NCI-H1092 (cell line): ENCODE measurements at places on chromosomes 13 and 19.

- DNase-seq: no peak
Observed at GRCh38 chr19:1893791-1894190, 8.5 kb upstream of the ABHD17A start.

DNA sequence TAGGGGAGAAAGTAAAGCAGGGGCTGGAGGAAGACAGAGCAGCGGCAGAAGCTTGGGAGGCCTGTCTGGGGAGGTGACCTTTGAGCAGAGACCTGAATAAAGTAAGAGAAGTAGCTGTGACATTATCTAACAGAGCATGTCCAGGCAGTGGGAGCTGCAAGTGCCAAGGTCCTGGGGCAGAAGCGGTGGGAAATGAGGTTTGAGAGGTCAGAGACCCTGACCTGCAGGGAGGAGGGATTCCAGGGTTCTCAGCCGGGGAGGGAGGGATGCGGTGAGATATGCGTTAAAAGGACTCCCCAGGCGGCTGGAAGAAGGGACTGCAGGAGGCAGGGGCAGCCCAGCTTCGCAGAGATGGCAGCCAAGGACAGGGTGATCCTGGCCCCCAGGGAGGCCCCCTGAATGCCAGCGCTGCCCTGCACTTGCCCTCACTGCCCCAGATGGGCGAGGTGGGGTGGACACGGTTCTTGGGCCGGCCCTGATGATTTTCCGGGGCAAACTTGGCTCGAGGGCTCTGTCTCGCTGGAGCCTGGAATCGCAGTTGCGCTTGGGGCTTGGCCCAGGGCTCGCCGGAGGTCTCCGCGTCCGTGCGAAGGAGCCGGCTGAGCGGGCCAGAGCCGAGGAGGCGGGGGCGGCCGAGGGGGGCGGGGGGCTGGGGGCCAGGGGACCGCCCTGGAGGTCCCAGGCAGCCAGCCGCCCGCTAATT lies 3.2 kb downstream of the CRLF1 start:
- DNase-seq: no peak

DNA sequence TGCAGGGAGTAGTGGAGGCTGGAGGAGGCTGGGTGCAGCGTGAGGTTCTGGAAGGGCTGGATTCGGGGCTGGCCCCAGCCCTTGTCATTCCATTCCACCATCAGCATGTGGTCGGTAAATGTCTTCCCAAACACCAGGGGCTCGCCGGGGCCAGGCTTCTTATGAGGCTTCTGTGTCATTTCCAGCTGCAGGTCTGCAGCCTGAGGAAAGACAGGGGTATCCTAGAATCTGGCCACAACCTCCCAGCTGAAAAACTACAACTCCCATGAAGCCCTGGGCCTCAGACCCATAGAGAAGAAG lies 4.4 kb downstream of the BCAT2 start:
- DNase-seq: no peak

DNA sequence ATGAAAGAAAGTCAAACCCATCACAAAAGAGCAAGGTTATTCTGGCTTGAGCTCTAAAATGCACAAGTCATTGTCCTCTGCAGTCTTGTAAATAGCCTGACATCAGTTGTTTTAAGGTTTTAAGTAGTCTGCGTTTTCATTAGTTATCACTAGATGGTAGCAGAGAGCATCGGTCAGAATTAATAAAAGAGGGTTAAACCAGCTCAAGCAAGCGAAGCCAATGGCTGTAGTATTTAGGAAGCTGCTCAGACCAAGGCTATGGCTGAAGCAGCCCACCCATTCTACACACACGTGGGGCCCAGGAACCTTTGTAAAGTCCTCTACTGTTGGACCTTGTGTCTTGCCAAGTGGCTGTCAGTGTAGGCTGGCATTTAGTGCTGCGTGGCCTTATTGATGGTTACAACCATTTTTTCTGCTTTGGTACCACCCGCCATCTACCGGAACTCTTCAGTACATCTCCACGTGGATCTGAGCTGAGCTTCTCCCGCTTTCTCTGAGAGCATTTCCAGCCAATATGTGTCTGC lies 13.3 kb upstream of the ZNF57 start:
- DNase-seq: peak; percentile 59

DNA sequence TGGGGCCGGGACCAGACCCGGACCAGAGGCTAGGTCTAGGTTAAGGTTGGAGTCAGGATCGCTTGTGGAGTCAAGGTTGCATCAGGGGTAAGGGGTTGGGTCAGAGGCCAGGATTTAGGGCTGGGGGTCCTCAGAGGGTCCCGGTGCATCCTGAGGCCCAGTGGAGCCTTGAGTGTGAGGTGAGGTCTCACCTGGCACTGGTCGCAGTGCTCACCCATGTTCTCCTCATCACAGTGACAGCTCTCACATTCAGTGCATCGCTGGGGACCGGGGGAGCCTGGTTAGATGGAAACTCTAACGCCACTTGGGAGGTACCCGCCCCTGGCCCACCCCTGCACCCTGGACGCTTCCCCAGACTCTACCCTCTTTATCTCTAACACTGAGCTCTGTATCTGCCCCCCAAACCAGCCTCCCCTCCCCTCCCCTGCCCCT lies 3.1 kb downstream of the HRC start:
- no peak for DNase-seq

DNA sequence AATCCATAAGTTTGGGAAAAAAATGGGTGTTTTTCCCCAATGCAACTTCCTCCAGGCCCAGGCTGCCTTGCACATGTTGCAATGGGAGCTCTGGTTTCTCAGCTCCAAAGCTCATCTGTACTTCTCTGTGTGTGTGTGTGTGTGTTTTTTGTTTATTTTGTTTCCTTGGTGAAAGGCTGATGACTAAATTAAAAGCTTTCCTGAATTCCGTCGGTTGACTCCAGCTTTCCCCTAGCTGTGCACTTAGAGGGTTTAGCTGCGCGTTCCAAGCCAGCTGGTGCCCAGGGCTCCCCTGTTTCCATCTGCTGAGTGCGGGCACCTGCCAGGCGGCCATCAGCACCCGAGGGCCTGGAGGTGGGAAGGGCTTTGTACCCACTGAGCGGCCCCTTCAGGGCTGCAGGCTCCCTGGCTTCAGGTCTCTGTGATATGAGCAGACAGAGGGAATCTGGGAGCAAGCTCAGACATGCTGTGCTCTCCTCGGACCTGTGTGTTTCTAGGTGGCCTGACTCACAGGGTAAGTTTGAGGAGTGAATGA lies 129.1 kb upstream of the SOX1 start:
- no peak for DNase-seq

DNA sequence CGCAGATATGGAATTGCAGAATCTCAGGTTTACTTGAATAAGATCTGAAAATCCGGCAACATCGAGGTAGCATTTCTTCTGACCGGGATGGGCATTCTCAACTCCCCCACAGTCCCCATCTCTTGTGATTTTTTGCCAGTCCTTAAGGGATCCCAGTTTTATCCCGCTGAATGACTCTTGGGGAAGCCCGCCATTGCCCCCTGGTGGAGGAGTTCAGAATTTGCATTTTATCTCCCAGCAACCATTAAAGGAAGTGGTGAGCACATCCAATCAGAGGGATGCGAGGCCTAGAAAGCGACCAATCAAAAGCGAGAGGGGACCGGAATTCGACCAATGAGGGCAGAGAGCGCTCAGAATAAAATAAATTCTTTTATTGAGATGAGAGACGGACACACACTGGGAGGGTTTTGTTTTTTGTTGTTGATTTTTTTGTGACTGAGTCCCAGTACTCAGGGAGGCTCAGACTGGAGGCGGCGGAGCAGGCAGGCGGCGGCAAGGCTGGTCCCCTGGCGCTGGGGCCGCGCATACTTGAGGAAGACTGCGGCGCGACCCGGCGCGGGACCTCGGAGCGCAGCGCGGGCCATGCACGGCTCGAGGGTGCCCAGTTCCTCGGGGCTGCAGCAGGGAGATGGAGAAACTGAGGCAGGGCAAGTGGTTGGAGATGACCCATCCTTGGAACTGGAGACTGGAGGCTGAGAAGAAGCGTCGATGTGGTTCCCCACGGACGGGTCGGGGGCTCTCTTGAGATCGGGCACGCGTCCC lies 3.9 kb upstream of the TTC9B start:
- DNase-seq: peak; percentile 57

DNA sequence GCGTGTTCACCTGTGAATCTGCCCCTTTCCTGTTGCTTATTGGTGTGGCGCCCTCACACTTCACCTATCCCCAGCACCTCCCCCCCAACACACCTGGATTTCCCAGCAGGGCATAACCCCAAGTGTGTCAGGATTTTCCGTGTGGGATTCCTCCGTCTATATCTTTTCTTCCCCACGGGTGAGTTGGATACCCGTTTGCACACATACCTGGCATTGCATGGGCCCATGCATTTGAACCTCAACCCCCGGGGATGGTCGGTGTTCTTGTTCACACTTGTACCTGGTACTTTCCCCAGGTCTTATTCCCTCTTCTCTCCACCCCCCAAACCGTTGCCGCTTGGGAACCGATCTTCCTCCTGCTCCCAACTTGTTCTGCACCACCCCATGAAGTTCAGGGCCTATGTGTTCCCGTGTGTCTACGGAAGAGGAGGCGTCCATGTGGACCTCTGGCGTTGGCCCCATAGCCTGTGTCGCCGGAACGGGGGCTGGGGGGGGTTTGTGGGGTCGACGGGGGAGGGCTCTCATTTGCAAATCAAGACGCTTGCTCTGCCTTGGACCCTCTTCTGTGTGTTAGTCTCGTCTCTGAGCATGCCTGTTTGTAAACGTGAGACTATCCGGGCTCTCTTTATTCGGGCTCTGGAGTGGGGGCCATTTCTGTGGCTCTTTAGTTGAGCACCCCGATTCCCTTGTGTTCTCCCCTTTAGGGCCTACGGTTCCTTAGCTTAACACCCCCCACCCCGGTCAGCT lies 1.7 kb downstream of the PRR12 start:
- no peak for DNase-seq

GRCh38 chr13:40193286-40194223 lies 472.9 kb downstream of the FOXO1 start:
- no peak for DNase-seq

GRCh38 chr13:93290503-93290902 lies 63.9 kb downstream of the GPC6 start:
- DNase-seq: no peak

DNA sequence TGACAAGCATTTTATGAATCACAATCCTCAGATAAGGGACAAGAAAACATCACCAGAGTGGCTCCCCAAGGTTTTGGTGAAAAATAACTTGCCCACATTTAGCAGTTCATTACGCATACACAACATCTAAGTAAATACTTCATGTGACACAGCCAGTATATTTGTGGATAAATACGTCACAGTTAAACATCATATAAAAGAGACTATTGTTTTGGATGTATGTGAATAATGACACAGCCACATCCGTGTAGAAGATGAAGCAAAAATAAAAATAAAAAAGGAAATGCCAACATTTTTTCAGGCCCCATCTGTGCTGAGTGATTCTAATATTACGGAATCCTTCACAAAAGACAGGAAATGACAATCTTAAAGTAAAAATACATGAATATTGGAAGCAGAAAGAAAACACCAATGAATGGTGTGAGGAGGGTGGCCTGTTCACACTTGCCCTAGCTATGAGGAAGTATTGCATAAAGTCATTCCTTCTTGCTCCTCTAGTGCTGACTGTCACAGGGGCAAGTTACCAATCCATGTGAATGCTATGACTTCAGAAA lies 457.1 kb downstream of the KLF12 start:
- no peak for DNase-seq

DNA sequence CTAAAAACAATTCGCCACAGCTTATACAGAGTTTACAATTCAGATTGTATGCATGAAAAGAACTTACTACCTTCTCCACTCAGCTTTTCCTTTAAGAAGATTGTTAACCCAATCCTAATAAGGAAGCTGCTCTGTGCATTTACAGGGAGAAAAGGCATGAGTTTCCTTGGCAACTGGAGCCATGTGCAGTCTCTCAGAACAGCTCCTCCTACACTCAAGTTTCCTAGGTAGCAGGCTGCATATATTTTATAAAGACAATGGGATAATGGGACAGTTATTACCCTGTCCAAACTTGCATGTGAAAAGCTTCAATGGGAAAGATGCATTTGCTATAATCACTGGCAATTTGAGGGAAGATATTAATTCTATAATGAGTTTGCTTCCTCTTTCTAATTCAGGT lies 125.5 kb upstream of the TRPC4 start:
- peak; percentile 18 for DNase-seq

- no peak for DNase-seq
Observed at GRCh38 chr13:60756306-60756705, 359.3 kb downstream of the TDRD3 start.

- DNase-seq: no peak
Observed at GRCh38 chr19:8489561-8490394, 12.7 kb downstream of the PRAM1 start.

GRCh38 chr13:95180513-95181245 lies 120.6 kb downstream of the ABCC4 start:
- DNase-seq: no peak

DNA sequence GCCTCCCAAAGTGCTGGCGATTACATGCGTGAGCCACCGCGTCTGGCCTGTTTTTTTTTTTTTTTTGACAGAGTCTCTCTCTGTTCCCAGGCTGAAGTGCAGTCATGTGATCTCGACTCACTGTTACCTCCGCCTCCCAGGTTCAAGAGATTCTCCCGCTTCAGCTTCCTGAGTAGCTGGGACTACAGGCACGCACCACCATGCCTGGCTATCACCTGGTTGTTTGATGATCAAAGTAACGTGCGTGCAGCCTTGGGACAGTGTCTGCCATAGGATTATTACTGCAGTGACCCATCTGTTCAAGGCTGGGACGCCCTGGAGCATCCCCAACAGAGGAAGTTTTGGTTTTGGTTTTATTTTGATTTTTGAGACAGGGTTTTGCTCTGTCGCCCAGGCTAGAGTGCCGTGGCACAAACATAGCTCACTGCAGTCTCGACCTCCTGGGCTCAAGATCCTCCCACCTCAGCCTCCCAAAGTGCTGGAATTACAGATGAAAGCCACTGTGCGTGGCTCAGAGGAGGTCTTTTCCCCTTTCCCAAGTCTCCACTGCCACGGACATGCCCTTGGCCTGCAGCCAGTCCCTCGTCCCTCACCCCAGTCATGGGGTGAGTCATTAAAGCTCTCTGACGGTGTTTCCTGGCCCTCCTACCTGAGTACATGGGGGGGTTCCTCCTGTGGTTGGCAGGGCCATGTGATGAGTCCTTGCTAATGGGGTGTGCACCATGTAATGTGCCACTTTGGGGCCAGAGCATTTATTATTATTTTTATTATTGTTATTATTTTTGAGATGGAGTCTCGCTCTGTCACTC lies 65.6 kb downstream of the IER2 start:
- no peak for DNase-seq

DNA sequence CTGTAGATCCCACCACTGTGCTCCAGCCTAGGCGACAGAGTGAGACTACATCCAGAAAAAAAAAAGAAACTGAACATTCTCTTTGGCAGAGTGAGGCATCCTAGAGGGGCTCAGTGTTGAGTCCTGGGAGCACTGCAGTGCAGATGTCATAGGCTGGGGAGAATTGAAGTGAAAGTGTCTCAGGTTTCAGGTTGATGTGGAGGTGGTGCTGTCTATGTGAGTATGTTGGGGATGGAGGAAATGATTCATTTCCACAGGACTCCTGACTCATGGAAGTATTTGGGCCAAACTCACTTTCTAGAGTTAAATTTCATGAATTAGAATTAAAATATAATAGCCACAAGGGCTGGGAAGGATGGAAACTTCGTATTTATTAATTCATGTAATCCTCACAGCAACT lies 134.4 kb upstream of the TSC22D1 start:
- no peak for DNase-seq

- DNase-seq: no peak
Observed at GRCh38 chr13:32495841-32496240, 42.8 kb downstream of the N4BP2L2 start.

- DNase-seq: no peak
Observed at GRCh38 chr13:97108530-97108900, 113.6 kb upstream of the MBNL2 start.

GRCh38 chr13:111866731-111867245 lies 200.2 kb upstream of the SOX1 start:
- DNase-seq: no peak

- no peak for DNase-seq
Observed at GRCh38 chr13:93522501-93522900, 295.9 kb downstream of the GPC6 start.
